ENCODE measurements at places on chromosomes 4 and X. TPM values are rescaled to one million over a fixed set of nuclear protein-coding genes. Genes with fewer than 3 reads are reported as not detected.

GRCh38 chr4:74328501-74328900 is 20.2 kb downstream of the EPGN start:
- no peaks in the 10 kb centered on the region for H3K36me3 ChIP-seq
- no peak for DNase-seq
- no peaks in the 10 kb centered on the region for H3K4me1 ChIP-seq
- no peaks in the 10 kb centered on the region for H3K27me3 ChIP-seq
- H3K27ac ChIP-seq = no peak overlapping the region
- H3K4me3 ChIP-seq = no peak overlapping the region

Gene UGT2B17
- not detected for total RNA-seq

- H3K36me3 ChIP-seq = no peaks in the 10 kb centered on the region
- no peak overlapping the region for H3K27ac ChIP-seq
- no peak for DNase-seq
- no peaks in the 10 kb centered on the region for H3K27me3 ChIP-seq
- no peak overlapping the region for H3K4me3 ChIP-seq
- no peaks in the 10 kb centered on the region for H3K4me1 ChIP-seq
Observed at GRCh38 chrX:40120838-40121580, 23.3 kb upstream of the BCOR start.

- no peaks in the 10 kb centered on the region for H3K4me1 ChIP-seq
- H3K27me3 ChIP-seq = no peaks in the 10 kb centered on the region
- H3K27ac ChIP-seq = no peak overlapping the region
- no peak for DNase-seq
Observed at GRCh38 chr4:52421811-52422213, 237.3 kb downstream of the USP46 start.

DNA sequence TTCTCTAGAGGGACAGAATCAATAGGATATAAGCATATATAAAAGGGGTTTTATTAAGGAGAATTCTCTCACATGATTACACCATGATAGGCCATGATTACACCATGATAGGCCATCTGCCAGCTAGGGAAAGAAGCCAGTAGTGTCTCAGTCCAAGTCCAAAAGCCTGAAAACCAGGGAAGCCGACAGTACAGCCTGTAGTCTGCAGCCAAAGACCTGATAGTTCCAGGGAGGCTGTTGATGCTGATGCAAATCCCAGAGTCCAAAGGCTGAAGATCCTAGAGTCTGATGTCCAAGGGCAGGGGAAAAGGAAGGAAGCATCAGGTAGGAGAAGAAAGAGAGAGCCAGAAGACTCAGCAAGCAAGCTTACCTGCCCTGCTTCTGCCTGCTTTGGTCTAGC is 411.3 kb upstream of the EMCN start:
- no peak overlapping the region for H3K4me3 ChIP-seq
- H3K4me1 ChIP-seq = peaks cover 14% of the 10 kb centered on the region
- H3K27me3 ChIP-seq = no peaks in the 10 kb centered on the region
- H3K36me3 ChIP-seq = no peaks in the 10 kb centered on the region

All from CD4-positive, alpha-beta memory T cell (primary cell).